ENCODE measurements at places on chromosomes 11 and 22.

GRCh38 chr11:1559111-1559951 lies 12.7 kb downstream of the DUSP8 start:
- DNase-seq = no peak

DNA sequence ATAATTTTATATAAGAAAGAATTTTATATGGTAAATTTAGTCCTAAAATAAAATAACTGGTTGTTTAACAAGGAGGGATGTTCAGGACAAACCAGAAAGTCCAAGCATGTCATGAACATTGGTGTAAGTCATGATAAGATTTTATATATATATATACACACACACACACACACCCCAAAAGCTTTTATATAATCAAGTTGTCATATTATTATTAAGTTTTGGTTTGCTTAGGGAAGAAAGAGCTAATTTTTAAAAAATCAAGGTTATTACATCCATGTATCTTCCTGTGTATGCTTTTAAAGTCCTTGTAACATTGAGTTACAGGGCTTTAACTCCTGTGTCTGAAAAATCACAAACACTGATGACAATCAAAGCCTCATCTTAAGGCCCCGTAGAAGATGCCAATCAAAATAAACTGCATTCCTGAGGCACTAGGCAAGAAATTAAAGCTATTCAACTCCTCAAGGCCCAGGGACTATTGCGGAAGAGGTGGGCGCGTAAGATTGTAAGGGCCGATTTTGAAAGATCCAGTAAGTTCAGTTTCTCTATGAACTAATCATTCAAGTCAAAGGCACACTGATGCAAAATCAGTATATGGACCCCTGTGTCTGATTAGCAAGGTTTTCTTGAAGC lies 16.8 kb downstream of the APOL6 start:
- DNase-seq = no peak

DNA sequence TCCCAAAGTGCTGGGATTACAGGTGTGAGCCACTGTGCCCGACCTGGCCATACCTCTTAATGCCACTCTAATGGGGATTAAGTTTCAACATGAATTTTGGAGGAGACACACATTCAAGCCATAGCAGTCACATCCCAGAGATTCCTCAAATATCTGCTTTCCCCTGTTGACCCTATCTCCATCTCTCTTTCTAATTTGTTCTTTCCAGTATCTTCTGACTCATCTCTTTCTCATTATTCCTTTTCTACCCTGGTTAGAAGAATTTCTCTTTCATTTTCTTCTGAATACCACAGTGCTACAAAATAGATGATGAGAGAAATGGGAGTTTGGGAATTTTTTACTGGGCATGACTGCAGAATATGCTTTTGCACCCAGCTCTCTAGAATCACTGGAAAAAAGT lies 5.1 kb downstream of the OR10V1 start:
- no peak for DNase-seq

DNA sequence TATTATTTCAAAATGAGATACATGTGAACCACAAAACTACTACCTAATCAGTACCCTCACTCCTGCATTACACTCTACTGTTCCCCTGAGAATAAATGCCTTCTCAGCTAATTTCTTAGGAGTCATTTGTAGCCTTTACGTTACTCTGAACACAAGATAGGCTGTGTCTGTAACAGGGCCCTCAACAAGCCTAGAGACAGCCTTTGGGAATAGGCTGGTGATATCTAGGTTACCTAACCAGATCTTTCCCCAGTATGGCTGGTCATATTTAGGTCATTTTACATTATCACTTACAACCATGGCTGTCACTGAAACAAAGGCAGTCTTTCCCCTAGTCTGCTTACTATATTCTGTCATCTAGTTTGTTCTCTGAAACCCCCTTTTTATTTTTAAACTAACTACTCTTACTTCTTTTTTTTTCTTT lies 14.2 kb downstream of the ATM start:
- DNase-seq = no peak

- no peak for DNase-seq
Observed at GRCh38 chr22:19503367-19503766, 20.8 kb downstream of the CLDN5 start.

DNA sequence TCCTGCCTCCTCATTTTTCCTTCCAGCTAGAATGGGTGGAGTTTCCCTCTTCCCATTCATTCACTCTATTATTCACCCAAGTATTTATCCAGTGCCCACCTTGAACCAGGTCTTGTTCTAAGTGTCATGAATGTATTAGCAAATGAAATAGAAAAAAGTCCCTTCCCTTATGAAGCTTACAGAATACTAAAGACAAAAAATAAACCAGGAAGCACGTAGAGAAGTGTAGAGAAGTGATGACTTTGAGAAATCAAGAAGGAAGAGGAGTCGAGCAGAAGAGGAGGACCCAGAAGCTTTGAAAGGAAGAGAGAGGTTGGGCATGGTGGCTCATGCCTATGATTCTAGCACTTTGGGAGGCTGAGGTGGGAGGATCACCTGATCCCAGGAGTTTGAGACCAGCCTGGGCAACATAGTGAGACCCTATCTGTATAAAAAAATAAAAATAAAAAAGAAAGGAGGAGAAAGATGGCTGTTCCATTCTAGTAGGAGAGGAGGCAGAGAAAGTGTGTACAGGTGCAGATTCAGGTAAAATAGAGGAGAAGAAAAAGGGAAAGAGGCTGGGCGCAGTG lies 17.1 kb upstream of the SYVN1 start:
- no peak for DNase-seq

DNA sequence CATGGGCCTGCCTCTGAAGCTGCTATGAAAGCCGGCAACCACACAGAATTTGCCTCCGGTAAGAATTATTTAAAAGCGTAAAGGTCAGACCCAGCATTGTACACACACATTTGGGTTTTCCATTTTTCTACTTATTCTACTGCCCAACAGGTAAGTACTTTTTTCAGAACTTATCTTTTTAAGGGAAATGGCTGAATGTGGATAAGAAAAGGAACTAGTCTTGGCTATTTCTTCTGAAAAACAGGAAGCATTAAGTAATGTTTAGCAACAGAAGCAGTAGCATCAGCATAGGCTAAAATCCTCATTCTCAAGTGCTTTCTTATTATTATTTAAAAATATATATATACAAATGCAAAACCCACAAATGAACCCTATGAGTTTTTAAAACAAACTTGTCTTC lies 103.1 kb downstream of the MPPED2 start:
- DNase-seq = no peak

GRCh38 chr22:22710719-22711531 lies 66.5 kb downstream of the GGTLC2 start:
- peak; percentile 51 for DNase-seq

- DNase-seq = no peak
Observed at GRCh38 chr22:44462246-44463010, 35.6 kb downstream of the RTL6 start.

GRCh38 chr11:83011333-83012167 lies 60.1 kb downstream of the RAB30 start:
- DNase-seq = no peak

- DNase-seq = no peak
Observed at GRCh38 chr22:30370641-30371230, 13.9 kb downstream of the CCDC157 start.

GRCh38 chr22:50218996-50219727 lies 18.4 kb downstream of the SELENOO start:
- DNase-seq = no peak

- no peak for DNase-seq
Observed at GRCh38 chr11:9104580-9104979, 13.2 kb upstream of the SCUBE2 start.

DNA sequence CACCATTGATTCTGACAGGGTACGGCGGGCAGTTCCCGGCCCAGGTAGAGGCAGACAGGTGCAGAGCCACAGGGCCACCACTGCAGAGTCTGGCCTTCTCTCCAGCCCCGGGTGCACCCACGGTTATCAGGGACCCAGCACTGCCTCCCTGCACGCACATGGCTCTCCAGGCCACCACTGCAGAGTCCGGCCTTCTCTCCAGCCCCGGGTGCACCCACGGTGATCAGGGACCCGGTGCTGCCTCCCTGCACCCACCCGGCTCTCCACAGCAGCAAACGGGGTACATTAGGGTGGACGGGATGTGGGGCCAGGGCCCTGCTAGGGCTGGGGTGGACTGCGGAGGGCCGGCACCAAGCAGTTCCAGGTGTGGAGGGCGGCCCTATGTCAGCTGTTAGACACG lies 272.9 kb downstream of the BRD1 start:
- no peak for DNase-seq

DNA sequence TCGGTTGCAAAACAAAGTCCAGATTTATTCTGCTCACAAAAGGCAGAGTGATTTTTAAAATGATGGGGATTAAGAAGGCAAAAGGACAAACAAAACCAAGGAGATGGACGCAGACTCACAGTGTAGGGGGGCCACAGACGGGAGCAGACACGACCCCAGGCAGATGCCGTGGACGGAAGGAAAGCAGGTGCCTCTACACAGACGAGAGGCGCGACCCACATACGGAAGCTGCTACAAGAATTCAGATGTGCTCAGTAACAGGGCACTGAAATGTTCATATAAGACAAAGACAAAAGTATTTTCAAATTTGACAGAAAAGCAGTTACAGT lies 148.9 kb downstream of the BRD1 start:
- no peak for DNase-seq

DNA sequence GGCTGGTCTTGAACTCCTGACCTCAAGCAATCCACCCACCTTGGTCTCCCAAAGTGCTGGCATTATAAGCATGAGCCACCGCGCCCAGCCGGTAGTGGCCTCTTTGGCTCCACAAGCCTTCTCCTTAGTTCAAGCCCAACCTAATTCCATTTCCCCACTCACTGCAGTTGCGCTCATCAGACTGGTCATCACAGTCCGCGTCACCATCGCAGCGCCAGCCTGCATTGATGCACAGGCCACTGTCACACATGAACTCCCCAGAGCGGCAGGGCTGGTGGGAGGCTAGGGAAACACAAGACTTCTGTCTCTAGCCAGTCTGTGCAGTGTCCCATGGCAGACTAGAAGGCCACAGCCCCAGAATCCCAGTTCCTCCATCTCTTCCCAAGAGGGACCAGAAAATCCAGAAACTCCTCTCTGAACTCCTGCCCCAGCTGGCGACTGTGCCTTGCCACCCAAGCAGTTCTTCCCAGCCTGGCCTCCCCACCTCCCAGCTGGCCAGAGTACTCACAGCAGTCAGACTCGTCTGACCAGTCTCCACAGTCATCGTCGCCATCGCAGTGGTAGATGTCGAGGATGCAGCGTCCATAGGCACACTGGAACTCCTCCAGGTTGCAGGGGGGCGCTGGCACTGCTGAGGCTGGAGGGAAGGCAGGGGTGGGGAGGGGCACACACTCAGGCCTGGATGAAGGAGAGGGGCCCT lies 19.8 kb downstream of the LRP4 start:
- no peak for DNase-seq

- no peak for DNase-seq
Observed at GRCh38 chr11:29432719-29433325, 584.0 kb downstream of the KCNA4 start.

GRCh38 chr11:116471608-116472256 lies 301.1 kb downstream of the BUD13 start:
- DNase-seq = no peak

DNA sequence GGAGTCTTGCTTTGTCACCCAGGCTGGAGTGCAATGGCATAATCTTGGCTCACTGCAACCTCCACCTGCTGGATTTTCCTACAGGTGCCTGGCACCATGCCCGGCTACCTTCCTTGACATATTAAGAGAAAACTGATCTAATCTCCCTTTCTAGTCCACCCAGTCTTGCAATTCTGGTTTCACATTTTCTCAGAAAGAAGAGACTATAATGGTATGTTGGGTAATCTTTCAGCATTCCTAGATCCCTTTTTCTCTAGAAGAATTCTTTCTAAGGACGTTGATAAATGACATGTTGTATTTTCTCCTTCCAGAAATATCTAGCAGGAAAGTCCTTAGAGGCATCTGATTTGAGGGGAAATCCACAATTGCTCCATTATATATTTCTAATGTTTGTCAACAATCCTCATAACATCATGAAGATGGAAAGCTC lies 10.4 kb upstream of the HSPA8 start:
- DNase-seq = no peak

GRCh38 chr11:109075976-109076375 lies 346.0 kb upstream of the C11orf87 start:
- DNase-seq = no peak
